Endodermal cell (in vitro differentiated cells): ENCODE measurements at places on chromosomes 12 and 14. TPM values are rescaled to one million over a fixed set of nuclear protein-coding genes. Genes with fewer than 3 reads are reported as not detected.

The ARHGEF25 gene
- total RNA-seq, result 15.5 to 20.1 TPM (median 18.4 TPM) in 3 replicates

The PAPLN gene
- total RNA-seq, result 14.2 to 18.4 TPM (median 16.5 TPM) in 3 replicates

The TUNAR gene
- total RNA-seq, result 23.5 and 26.2 TPM in 2 replicates

The SERPINA10 gene
- total RNA-seq, result not detected in 3 replicates

The TMTC1 gene
- total RNA-seq, result 31.6 to 46.2 TPM (median 32.5 TPM) in 3 replicates

The RAB15 gene
- total RNA-seq, result 63.2 and 77.2 TPM in 2 replicates

The TAS2R7 gene
- not detected in 2 replicates for total RNA-seq

DNA sequence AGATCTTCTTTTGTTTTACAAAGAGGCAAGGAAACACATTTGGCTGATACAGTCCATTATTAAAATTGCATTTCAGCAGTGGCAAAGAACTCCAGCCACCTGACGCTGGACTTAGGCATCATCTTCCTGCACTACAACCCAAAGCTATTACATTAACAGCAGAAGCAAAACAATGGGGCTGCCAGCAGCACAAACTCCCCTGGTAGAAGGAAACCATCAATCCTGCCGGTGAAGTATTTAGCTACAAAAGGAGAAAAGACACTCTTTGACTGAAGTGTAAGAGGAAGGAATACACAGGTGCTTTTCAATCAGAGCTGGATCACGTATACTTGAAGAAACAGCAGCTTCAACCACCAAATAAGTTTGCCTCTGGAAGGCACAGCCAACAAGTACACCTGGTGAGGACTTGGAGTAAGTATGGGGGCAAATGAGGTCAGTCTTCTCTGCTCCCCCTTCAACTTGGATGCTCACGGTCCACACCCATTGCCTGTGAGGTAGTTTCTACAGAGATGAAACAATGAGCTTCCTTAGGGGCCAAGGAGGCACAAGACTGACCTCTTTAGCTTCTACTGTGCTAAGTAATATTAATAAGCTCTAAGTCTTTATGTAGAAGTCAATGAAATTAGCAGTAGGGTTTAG lies 125.9 kb upstream of the FOXN3 start:
- DNase-seq, result no peak
- peak overlapping the region; percentile 94 for H3K27ac ChIP-seq
- no peaks in the 10 kb centered on the region for H3K4me1 ChIP-seq
- no peaks in the 10 kb centered on the region for H3K36me3 ChIP-seq
- no peak overlapping the region for H3K4me3 ChIP-seq

DNA sequence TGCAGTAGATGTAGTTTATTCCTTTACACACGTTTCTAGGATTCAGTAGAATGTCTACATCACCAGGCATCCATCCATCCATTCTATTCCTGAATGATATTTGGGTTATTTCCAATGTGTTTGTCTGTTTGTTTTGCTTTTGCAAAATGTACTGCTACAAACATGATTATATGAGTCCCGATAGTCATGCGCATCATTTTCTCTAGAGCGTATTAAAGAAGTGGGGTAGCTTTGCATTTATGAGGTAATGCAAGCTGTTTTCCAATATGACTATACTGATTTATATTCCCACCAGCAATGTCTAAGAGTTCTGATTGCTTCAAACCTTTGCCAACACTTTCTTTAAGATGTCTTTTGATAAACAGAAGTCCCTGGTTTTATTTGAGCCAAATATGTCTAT lies 253.2 kb downstream of the NOVA1 start:
- no peak overlapping the region for H3K4me3 ChIP-seq
- H3K27ac ChIP-seq, result no peak overlapping the region
- H3K27me3 ChIP-seq, result no peaks in the 10 kb centered on the region
- no peaks in the 10 kb centered on the region for H3K4me1 ChIP-seq
- no peak for DNase-seq
- H3K36me3 ChIP-seq, result no peaks in the 10 kb centered on the region

GRCh38 chr12:109892748-109893147 lies 7.3 kb upstream of the TCHP start:
- H3K27me3 ChIP-seq, result no peaks in the 10 kb centered on the region
- H3K36me3 ChIP-seq, result no peaks in the 10 kb centered on the region

DNA sequence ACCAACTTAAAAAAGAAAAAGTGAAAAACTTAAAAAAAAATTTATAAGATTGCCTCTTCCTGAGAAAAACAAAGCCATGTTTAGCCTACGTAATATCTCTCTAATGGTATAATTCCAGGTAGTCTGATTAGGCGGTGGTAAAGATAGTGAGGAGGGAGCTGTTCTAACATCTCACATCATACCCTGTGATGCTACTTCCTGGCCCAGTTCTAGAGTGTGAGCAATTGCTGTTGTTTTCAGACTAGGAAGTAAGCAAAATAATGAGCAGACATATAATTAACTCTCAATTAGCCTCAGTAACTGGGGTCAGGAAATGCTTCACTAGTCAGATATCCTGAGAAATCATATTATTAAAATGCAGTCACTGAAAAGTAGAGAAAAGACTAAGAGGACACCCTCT lies 113.9 kb downstream of the PHLDA1 start:
- no peaks in the 10 kb centered on the region for H3K36me3 ChIP-seq
- H3K4me1 ChIP-seq, result peaks cover 4% of the 10 kb centered on the region
- H3K4me3 ChIP-seq, result no peak overlapping the region
- H3K27ac ChIP-seq, result no peak overlapping the region
- H3K27me3 ChIP-seq, result no peaks in the 10 kb centered on the region

DNA sequence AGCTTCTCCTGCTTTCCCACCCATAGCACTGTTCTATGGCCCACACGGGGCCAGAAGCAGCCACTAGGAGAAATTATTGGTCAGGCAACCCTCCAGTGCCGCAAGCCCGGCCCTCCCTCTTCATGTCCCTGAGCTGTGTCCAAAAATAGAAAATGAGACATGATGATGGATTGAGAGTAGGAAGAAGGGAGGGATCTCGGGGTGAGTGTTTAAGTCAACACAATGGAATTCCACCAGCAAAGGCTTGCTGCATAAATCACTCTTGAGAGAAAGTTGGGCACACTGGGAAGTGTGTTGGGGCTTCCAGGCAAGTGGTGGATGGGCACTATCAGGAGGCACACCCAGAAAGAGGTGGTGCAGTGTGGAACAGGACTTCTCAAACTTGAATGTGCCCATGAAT lies 94.2 kb downstream of the LLPH start:
- peaks cover 14% of the 10 kb centered on the region for H3K27me3 ChIP-seq
- H3K4me3 ChIP-seq, result no peak overlapping the region
- no peak for DNase-seq
- no peaks in the 10 kb centered on the region for H3K4me1 ChIP-seq
- H3K36me3 ChIP-seq, result no peaks in the 10 kb centered on the region

DNA sequence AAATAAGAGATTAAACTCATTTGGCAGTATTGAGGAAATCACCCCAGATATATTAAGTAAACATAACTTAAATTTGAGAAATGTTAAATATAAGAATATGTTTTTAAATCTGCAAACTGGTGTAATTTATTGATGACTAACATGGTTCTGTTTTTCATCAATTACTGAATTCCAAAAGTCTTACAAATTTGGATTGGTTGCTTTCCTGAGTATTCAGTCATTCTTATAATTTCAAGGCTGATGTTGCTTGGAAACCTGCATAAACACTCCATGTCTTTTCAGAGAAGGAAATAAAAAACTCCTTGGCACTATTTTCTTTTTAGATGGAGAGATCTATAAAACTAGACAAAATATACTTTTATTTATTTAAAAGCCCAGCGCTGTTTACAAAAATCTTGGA lies 71.7 kb downstream of the NOVA1 start:
- H3K36me3 ChIP-seq, result no peaks in the 10 kb centered on the region
- H3K4me1 ChIP-seq, result no peaks in the 10 kb centered on the region
- no peak for DNase-seq
- no peaks in the 10 kb centered on the region for H3K27me3 ChIP-seq
- H3K27ac ChIP-seq, result no peak overlapping the region
- no peak overlapping the region for H3K4me3 ChIP-seq

DNA sequence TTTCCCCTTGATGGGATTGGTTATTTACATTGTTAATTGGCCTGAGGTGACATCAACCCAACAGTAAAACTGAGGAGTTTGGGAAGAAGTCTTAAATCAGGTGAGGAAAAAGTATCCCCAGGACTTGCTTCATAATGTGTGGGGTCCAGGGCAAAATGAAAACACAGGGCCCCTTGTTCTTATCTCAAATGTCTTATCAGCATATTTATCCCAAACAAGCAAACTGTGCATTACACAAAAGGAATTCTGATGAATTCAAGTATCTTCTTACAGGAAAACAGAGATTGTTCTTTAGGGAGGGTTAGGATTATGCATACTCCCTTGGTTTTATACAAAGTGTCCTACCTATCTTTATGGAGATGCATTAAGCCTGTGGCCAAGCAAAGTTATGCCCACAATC lies 178.4 kb downstream of the SPTSSA start:
- H3K36me3 ChIP-seq, result no peaks in the 10 kb centered on the region
- no peak for DNase-seq
- H3K4me1 ChIP-seq, result no peaks in the 10 kb centered on the region
- H3K27me3 ChIP-seq, result no peaks in the 10 kb centered on the region
- H3K4me3 ChIP-seq, result no peak overlapping the region

DNA sequence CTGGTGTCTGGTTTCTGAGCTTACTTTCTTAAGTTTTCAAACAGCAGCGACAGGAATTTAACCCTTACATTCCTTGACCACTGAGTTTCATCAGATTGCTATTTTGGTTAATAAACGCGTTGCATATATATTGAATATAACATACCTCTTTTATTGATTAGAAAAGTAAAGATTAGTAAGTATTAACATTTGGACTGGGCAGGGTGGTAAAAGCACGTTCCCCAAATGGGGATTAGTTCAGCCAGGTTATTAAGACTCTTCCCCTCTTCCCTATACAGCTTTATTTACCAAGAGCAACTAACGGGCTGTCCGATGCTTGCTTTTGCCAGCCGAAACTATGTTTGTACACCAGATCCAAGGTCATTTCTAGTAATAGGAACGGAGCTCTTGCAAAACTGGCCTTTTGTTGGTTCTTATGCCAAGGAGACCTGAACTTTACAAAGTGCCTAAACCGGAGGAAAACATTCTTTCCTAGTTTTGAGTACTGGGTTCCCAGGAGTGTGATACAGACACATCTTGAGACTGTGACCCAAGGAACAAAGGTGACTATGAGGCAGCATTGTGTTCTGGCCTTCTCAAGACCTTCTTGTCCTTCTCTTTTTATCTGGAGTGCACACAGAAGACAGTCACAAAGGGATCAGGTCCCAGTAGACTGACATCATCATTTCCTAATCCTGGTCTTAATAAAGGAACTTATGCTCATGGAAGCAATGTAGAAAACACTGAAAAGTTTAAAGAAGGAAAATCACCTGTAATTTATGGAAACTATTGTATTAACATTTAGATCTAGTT lies 2.6 kb downstream of the GLRX5 start:
- H3K4me1 ChIP-seq, result peaks cover 3% of the 10 kb centered on the region
- H3K36me3 ChIP-seq, result no peaks in the 10 kb centered on the region
- H3K27me3 ChIP-seq, result no peaks in the 10 kb centered on the region
- no peak overlapping the region for H3K27ac ChIP-seq

- no peak overlapping the region for H3K27ac ChIP-seq
- no peaks in the 10 kb centered on the region for H3K36me3 ChIP-seq
- no peaks in the 10 kb centered on the region for H3K27me3 ChIP-seq
- no peak overlapping the region for H3K4me3 ChIP-seq
These were observed 60.2 kb upstream of the RTRAF start for GRCh38 chr14:51929166-51929565.

- H3K4me1 ChIP-seq, result no peaks in the 10 kb centered on the region
- no peaks in the 10 kb centered on the region for H3K36me3 ChIP-seq
- no peak overlapping the region for H3K4me3 ChIP-seq
- no peaks in the 10 kb centered on the region for H3K27me3 ChIP-seq
- no peak overlapping the region for H3K27ac ChIP-seq
These were observed 689.6 kb upstream of the FOXG1 start for GRCh38 chr14:28077021-28077420.

DNA sequence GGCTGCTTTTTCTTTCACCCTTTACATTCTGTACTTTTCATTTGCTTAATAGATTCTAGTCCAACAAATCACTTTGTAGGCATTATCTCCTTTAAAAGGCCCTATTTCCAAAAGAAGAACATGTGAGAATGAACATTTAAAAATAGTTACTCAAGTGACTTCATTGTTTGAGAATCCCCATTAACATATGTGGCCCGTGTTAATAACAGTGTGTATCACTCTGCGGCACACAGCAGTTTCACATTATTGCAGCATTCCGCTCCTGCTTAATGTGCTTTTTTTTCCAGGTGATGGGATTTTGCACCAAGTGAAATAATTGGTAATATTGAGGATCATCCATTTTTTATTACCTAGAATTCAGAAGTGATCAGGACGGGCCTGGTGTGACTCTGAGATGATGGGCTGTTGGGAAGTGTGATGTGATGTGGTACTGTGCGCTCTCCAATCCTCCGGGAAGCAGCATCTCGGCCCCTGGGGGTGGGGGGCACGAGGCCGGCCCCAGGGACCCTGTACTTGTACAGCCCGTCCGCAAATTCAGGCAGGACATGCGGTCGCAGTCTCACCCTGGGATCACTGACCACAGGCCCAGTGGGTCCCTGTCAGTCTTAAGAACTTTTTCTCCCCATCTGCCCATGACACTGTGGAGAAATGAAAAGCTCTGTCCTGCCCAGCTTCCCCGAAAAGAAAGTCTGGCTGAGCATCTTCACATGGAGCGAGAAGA lies 32.9 kb downstream of the SLC15A4 start:
- no peaks in the 10 kb centered on the region for H3K27me3 ChIP-seq
- no peaks in the 10 kb centered on the region for H3K4me1 ChIP-seq
- H3K4me3 ChIP-seq, result no peak overlapping the region
- DNase-seq, result peak; percentile 37
- H3K36me3 ChIP-seq, result peaks cover 48% of the 10 kb centered on the region

DNA sequence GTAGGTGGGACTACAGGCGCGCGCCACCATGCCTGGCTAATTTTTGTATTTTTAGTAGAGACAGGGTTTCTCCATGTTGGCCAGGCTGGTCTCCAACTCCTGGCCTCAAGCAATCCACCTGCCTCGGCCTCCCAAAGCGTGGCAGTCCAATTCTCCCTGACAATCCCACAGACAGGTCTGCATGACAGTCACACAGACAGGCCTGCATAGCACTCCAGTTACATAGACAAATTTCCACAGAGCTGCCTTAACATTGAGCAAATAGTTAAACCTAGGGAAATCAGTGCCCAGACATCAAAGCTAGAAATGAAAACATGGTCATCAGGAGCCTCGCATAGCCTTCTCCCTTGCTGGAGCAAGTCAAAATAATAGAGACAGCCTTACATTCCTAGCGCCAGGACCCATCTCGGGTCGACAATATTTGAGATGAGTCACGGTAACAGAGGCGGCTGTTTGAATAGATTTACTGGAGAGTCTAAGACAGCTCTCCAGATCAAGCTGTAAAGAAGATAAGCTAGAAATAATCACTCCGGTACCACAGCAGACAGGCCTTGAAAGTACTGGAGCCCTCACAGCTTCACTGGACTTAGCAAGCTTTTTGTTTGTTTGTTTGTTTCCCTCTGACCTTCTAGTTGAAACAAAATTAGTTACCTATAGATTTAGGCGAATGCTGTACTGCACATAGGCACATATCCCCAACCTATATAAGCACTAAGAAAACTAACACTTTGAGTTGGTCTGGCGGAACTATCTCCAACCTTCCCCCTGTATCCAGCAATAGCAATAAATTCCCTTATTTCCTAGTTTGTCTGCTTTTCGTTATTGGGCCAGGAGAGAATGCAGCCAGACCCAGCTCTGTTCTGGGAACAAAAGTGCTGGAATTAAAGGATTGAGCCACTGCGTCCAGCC lies 23.8 kb upstream of the PYROXD1 start:
- no peak overlapping the region for H3K27ac ChIP-seq
- H3K4me3 ChIP-seq, result no peak overlapping the region
- no peak for DNase-seq
- H3K36me3 ChIP-seq, result no peaks in the 10 kb centered on the region

GRCh38 chr12:113819495-113819894 lies 146.6 kb downstream of the RBM19 start:
- no peaks in the 10 kb centered on the region for H3K4me1 ChIP-seq
- DNase-seq, result peak; percentile 64
- H3K4me3 ChIP-seq, result no peak overlapping the region
- H3K27me3 ChIP-seq, result no peaks in the 10 kb centered on the region

- H3K4me1 ChIP-seq, result no peaks in the 10 kb centered on the region
- no peak overlapping the region for H3K4me3 ChIP-seq
- no peaks in the 10 kb centered on the region for H3K36me3 ChIP-seq
- no peak overlapping the region for H3K27ac ChIP-seq
These were observed 70.2 kb upstream of the SLC38A2 start for GRCh38 chr12:46442738-46443137.
